Stimulated activated CD8-positive, alpha-beta memory T cell treated with anti-CD3 and anti-CD28 coated beads, Interleukin-7, amount 100 ng/mL, for 1 hour (primary cell): ENCODE measurements at places on chromosomes 2 and 18.

DNA sequence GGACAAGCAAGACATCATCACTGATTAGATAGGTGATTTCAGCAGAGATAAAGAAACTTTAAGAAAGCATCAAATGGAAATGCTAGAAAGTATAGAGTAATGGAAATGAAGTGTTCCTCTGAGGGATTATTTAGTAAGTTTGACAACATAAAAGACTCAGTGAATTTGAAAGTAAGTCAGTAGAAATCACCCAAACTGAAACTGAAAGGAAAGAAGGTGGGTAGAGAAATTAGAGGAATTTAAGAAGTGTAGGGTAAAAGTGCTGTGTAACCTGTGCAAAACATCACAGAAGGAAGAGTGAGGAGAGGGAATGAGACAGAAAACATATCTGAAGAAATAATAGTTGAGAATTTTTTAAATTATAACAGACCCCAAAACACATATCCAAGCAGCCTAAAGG lies 343.1 kb downstream of the CBLN2 start:
- DNase-seq: no peak

DNA sequence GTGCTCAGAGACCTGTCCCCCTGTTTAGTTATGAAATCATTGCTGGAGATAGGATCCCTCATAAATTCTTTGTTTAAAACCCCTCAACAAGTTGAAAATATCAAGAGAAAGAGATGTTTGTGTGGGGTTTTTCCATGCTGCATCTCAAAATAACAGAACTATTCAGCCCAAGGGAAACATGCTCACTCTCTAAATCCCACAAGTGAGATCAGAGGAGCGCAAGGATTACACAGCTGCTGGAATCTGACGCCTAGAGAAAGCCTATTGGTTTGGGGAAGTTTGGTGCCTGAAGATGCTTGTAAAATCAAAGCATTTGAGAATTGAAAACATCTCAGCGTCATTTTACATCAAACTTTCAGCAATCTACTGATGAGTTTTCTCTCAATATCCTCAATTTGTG lies 7.9 kb downstream of the FSHR start:
- no peak for DNase-seq

DNA sequence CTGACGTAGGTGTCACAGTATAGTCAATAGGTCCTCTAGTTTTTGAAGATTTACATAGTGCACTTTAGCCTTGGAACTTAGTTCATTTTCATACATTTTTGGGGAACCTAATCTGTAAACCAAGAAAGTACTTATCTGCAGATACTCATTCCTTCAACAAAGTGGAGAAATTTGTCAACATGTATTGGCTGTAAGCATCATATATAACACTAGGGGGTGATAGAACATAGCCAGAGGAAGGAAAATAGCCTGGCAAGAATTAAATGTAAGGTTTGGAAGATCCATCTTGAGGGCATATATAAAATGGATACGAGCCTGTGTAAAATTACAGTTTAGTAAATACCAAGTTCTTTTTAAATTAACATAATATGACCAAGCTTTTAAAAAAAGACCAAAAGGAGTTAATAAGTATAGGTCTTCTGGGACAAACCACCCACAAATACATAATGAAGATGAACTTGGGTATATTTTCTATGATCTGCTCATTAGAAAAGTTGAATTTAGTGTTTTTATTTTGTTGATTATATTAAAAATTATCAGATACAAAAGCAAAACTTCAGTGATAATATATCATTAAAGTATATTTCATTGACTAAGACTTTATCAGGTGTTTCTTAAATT lies 18.2 kb downstream of the RPL37A start:
- DNase-seq: no peak

DNA sequence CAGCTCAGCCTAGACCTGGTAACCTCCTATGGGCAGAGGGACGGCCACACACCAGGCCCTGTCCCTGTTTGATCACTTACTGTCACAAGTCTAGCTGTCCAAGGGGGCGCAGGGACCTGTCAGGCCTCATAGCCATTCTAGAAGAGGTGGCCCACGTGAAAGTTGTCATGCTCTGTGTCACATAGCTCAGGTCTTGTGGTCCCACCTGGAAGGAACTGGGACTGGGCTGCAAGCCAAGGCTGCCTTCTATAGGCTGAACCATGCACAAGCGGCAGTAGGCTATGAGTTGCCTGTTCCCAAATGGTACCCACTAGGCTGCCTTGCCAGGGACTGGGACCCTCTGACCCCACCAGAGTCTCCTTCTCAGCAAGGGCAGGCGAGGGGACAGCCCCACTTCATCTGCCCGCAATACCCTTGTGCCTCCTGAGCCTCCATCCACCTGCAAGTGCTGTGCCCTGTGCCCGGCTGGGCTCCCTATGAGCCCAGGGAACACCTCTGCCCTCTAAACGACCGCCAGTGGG lies 177.5 kb downstream of the ANAPC1 start:
- no peak for DNase-seq

- no peak for DNase-seq
These were observed 62.9 kb upstream of the ZEB2 start for GRCh38 chr2:144582651-144583380.

DNA sequence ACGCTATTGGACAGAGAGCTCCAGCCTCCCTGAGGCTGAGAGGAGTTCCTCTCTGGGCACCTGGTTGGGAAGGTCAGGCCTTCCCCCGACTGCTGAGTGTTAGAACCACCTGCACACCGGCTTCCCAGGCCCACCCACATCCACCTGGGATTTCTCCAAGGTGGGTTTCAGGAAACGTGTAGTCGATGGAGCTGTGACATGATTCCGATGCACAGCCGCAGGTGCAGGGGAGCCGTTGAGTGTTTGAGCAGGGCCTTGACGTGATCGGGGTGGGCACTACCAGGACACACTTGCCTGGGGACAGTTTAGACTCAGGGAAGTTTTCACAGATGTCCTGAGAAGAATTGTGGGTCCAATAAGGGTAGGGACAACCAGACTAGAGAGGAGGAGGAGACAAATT lies 21.8 kb upstream of the GIGYF2 start:
- no peak for DNase-seq

DNA sequence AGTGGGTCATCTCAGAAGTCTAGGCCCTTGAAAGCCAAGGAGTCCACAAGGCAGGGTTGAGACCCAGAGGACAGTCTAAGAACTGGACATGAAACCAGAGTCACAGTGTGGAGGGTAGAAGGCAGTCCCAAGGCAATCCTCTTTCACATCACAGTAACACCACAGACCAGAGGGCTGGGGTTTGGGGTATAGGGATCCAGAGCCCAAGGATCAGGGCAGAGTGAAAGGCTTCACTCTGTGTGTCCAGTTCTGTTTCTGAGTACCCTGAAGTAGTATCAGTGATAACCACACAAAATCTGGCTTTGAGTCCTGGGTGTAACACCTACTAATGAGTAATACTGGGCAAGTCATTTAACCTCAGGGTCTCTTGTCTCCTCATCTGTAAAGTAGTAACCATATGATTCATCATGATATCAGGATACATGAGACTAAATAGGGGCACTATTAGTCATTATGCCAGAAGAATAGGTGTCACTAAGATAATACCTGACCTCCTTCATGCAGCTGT lies 91.0 kb downstream of the ICA1L start:
- DNase-seq: no peak

GRCh38 chr2:59622599-59623308 lies 930.7 kb downstream of the BCL11A start:
- no peak for DNase-seq

DNA sequence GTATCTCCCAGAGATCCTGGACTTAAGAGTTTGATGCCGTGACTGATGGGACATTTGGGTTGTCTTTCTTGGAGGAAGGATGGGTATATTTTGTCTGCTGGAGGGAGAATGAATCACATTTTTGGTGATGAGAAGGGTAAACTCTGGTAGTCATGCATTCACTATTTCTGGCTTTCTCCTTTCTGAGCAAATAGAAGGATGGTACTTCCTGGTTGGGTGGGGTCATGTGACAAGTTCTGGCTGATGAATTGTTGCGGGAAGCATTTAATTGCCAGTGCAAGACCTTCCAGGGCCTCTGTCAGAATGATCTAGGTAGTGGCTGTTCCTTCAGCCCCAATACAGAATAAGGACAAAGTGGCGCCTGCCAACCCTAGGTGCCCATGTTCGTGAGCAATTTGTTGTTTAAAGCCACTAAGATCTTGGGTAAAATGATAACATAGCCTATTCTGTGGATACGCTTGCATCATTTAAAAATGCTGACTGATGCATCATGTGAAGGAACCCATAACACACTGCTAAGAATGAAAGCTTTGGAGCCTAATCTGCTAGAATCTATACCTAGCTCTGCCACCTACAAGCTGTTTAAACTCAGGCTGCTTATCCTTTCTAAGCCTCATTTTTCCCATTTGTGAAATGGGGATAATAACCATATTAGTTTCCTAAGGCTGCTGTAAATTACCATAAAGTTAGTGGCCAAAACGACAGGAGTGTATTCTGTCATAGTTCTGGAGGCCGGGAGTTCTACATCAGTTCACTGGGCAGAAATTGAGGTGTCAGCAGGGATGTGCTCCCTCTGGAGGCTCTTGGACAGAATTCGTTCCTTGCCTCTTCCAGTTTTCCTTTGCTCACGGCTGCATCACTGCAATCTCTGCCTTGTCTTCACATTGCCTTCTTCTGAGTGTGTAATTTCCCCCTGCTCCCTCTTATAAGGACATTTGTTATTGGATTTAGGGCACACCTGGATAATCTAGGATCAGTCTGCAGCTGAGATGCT lies 281.3 kb downstream of the AGPS start:
- DNase-seq: no peak

DNA sequence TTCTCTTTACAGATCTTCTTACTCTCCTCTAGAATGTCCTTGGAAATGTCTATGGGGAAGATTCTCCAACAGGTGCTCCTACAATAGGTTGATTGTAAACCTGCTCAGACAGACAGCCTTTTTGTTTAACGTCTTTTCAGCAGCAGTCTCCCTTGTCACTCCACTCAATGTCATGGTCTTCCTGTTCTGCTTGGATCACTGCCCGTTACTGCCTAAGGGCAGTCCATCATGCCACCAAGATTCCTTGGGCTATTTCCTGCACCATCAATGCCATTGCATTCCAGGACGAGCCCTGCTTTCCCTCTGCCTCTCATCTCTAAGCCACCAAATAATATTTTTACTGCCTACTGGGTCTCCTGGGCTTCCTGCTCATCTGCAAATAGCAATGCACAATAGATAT lies 97.4 kb upstream of the GALNT5 start:
- DNase-seq: no peak

DNA sequence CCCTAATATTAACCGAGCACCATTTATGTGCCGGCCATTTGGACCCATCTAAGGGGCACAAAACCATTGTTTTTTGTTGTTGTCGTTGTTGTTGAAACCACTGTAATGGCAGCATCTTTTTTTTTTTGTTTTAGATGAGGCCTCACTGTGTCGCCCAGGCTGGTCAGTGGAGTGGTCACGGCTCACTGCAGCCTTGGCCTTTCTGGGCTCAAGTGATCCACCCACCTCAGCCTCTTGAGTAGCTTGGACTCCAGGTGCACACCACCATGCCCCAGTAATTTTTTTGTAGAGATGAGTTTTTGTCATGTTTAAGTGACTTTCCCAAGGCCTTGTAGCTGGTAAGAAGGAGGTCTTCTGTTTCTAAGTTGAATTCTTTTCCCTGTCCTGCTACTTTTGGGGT lies 33.0 kb downstream of the ASAP2 start:
- DNase-seq: no peak

- no peak for DNase-seq
These were observed 44.4 kb downstream of the ORC4 start for GRCh38 chr2:147976102-147976501.

GRCh38 chr2:175999283-175999819 lies 2.7 kb downstream of the LNPK start:
- no peak for DNase-seq

DNA sequence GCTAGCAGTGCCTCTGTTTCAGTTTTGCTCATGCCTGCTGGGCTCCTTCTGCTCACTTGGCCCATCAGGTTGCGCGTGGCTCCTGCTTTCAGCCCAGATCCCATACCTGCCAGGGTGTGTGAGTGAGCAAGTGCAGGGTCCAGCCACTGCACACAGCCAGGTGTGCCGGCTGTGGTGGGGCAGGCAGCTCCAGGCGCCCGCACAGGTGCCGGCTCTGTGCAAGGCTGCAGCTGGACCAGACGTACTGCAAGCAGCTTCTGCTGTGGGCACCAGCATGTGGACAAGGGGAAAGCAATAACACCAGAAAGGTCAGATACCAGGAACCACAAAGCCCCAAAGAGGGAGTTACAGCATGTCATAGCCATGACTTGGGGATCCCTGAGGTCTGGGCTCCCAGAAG lies 5.6 kb upstream of the PCARE start:
- DNase-seq: no peak

DNA sequence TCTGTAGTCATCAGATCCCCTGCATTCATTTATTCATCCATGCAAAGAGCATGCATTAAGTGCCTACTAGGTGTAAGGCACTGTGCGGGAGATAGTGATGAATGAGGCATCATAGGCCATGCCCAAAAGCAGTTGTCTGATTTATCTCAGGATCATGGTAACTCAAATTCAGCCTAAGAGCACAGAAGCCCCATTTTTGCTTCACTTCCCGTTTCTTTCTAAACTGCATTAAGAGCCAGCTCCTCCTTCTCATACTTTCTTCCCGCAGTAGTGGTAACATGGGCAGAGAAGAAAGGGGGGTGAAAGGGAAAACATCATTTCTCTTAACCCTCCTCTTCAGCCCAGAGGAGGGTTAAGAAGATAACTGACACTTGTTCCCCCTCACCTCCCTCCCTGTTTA lies 2.9 kb downstream of the GPR45 start:
- DNase-seq: no peak

GRCh38 chr2:67446491-67446911 lies 49.4 kb downstream of the ETAA1 start:
- DNase-seq: no peak

- no peak for DNase-seq
These were observed 6.8 kb downstream of the TFPI start for GRCh38 chr2:187547353-187547979.

GRCh38 chr2:60319031-60319547 lies 234.4 kb downstream of the BCL11A start:
- DNase-seq: no peak

DNA sequence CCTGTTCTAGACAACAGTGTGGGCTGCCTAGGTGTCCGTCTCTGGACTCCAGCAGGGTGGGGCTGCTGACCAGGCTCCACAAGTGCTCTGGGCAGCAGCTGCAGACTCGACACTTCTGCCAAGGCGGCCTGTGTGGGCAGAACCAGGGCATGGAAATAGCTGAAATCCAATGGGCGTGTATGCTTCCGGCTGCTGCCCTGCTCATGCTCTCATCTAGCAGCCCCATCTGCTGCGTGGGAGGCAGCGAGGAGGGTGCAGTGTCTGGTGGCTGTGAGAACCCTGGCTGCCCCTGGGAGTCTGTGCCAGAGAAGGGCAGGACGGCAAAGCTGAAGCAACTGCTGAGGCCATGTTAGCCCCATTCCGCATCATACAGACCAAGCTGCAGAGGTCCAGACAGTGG lies 174.9 kb downstream of the SOX11 start:
- DNase-seq: no peak

- no peak for DNase-seq
These were observed 59.2 kb downstream of the PIEZO2 start for GRCh38 chr18:11089931-11090715.

- DNase-seq: no peak
These were observed 26.7 kb downstream of the PDCL3 start for GRCh38 chr2:100589527-100589926.

GRCh38 chr2:229422063-229422462 lies 151.0 kb upstream of the PID1 start:
- no peak for DNase-seq

- DNase-seq: peak; percentile 45
These were observed 54.4 kb downstream of the EPHA4 start for GRCh38 chr2:221517696-221518151.
